ENCODE measurements at places on chromosomes 16 and 17.

- DNase-seq: no peak
Measured at GRCh38 chr17:14282726-14283125, 18.2 kb upstream of the HS3ST3B1 start.

GRCh38 chr16:12646490-12647274 lies 157.0 kb downstream of the CPPED1 start:
- DNase-seq: peak; percentile 20

DNA sequence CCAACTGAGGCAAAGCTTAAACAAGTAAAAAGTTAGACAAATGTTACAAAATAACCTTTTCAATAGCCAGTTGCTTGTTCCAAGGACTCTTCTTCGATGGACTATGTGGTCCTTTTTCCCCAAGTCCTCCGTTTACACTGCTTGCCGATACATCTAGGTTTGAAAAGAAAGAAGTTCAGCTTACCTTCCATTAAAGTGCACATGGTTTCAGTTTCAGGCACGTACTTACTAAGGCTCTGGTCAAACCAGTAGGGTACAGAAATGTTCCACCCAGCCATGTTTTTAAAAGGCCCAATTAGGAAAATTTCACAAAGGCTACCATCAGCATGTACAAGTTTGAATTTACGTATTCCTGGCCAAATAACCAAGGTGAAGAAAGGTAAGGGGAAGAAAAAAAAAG lies 2.1 kb downstream of the SRSF2 start:
- no peak for DNase-seq

GRCh38 chr17:856149-856548 lies 74.0 kb downstream of the MRM3 start:
- no peak for DNase-seq

DNA sequence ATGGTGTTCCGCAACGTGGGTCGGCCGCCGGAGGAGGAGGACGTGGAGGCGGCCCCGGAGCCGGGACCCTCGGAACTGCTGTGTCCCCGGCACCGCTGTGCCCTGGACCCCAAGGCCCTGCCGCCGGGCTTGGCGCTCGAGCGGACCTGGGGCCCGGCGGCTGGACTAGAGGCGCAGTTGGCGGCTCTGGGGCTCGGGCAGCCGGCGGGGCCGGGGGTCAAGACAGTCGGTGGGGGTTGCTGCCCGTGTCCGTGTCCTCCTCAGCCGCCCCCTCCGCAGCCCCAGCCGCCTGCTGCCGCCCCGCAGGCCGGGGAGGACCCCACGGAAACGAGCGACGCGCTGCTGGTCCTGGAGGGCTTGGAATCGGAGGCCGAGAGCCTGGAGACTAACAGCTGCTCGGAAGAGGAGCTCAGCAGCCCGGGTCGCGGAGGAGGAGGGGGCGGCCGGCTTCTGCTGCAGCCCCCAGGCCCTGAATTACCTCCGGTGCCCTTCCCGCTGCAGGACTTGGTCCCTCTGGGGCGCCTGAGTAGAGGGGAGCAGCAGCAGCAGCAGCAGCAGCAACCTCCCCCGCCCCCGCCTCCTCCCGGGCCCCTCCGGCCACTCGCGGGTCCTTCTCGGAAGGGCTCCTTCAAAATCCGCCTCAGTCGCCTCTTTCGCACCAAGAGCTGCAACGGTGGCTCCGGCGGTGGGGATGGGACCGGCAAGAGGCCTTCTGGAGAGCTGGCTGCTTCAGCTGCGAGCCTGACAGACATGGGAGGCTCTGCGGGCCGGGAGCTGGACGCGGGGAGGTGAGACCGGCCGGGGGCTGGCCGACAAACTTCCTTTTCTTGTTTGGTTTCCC lies 821 bp downstream of the SOCS7 start:
- DNase-seq: peak; percentile 30

GRCh38 chr17:64223283-64223682 lies 39.8 kb downstream of the TEX2 start:
- DNase-seq: no peak

DNA sequence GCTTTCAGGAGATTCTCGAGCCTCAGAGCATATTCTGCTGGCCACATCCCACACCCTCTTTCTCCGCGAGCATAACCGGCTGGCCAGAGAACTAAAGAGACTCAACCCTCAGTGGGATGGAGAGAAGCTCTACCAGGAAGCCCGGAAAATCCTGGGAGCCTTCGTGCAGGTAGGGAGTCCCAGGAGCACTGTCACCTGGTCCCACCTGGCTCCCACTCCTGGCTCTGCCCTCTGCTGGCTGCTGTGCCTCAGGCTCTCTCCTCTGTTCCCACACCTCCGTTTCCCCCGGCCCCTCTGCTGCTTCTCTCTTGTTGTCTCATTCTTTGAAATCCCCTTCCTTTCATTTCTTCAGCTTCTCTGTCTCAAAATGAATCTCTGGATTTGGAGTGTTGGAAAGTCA lies 16.4 kb downstream of the LPO start:
- DNase-seq: no peak

- DNase-seq: no peak
Measured at GRCh38 chr16:46854846-46855245, 23.9 kb upstream of the C16orf87 start.

GRCh38 chr16:68592466-68593337 lies 52.4 kb upstream of the CDH3 start:
- no peak for DNase-seq

GRCh38 chr17:48671697-48672171 lies 45.6 kb upstream of the HOXB9 start:
- DNase-seq: peak; percentile 77

DNA sequence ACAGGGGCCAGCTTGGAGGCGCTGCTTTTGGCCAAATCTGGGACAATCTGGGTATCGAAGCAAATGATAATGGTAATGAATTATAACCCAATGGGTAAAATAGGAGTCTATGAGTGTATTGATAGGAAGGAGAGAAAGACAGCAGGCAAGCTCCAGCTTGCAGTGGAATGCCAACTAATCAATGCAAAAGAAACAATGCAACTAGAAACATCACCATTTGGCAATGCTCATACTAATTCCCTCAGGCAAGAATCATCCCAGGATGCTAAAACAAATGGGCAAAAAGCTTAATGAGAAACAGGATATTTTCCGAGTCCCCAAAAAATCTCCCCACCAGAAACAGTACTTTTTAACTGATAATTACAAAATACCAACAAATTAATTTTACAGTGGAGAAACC lies 64.7 kb downstream of the ADCY9 start:
- no peak for DNase-seq

- DNase-seq: no peak
Measured at GRCh38 chr16:57462978-57463362, 491 bp downstream of the POLR2C start.

DNA sequence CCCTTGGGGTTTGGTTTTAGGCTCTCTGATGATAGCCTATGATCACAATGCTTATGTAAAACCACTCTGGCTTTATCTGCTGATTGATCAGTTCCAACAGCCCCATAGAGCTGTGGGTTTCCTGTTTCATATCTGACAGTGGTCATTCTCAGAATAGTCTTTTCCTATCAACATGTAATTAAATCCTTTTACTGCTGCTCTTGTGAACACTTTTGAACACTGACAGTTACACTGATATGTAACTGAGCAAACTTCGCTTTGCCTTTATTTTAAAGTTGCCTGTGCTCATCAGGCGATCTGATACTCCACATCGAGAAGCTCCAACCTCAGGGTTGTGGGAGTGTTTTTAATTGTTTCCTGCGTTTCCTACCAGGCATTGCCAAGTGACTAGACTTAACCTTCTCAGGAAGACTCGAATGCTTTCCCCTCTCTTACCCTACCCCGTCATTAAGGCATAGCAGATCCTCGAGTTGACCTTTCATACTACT lies 17.3 kb upstream of the CLEC18B start:
- DNase-seq: no peak

DNA sequence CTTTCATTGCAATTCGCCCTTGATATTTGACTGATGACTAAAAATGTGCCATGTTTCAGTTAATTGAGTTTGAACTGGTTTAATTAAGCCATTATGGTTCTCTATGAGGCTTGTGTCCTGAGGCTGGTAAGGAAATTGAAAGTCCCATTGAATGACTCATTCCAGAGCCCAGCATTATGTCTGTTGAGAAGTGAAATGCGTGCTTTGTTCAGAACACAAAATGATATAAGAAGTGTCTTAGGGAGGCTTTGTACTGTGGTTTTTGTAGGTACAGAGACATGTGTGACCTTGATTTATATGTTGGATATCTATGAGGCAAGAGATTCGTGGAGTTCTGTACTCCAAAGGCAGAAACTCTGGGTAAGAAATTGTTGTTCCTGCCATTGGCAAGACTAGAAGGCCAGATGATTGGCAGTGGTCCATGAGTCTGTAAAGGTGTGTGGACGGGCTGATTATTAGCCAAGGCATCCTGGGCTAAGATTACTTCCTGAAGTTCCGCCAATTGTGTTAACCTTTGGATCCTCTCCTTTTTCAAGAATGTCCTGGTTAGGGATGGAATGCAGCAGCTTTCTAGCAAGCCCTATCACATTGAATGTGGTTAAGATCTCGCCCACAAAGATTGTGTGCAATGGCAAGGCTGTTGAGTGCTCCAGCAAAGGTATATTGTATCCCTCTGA lies 103.7 kb downstream of the NPIPB5 start:
- DNase-seq: no peak

GRCh38 chr16:82051656-82052055 lies 16.6 kb downstream of the HSD17B2 start:
- no peak for DNase-seq

DNA sequence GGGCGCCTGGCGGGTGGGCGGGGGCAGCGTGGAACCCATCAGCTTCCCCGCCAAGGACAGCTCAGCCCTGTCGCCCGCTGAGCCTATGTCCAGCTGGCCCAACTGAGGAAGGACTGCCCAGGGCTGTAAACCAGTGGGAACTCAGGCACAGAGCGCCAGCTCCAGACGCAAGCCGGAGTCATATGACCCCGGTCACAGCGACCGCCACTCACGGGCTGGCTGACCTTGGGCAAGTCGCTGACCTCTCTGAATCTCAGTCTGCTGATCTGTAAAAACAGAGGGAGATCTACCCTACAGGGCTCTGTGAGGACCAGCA lies 170.0 kb downstream of the C16orf78 start:
- no peak for DNase-seq

GRCh38 chr17:17628388-17629008 lies 37.0 kb upstream of the PEMT start:
- peak; percentile 34 for DNase-seq

All from activated T-cell treated with anti-CD3 and anti-CD28 coated beads, Interleukin-2, amount 50 U/mL, for 1 hour (primary cell).